ENCODE measurements at places on chromosomes 7 and 10.

GRCh38 chr10:24483701-24484100, 240.0 kb downstream of the ARHGAP21 start:
- DNase-seq: no peak

- no peak for DNase-seq
Observed at GRCh38 chr7:322708-323111, 32.7 kb downstream of the FOXL3 start.

GRCh38 chr7:150754951-150755350, 17.7 kb downstream of the GIMAP5 start:
- DNase-seq: no peak

- DNase-seq: no peak
Observed at GRCh38 chr7:7090460-7090859, 91.9 kb upstream of the C1GALT1 start.

GRCh38 chr7:54788664-54789063, 29.7 kb upstream of the SEC61G start:
- DNase-seq: no peak

DNA sequence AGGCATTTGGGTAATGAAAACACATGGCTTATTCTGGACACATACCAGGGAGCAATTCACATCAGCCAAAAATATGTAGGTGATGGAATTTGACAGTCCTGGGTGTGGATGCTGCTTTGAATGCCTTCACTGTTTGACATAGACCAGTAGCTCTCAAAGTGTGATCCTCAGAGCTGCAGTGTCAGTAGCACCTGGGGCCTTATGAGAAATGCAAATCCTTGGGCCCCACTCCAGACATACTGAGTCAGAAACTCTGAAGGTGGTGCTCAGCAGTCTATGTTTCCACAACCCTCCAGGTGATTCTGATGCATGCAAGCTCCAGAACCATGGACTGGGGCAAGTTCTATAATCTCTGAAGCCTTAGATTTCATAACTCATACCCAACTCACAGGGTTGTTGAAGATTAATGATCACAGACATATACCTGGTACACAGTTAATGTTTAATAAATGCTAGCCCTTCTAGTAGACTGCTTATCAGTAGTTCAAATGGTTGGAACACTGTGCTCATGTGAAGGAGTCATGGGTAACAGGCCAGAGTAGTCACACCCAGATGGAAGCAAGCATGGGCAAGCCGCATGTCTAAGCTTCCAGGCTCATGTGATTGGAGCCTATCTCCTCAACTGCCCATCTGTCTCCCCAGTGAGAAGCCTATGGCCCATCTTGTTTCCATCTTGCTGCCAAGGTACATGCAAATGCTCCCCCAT, 715.7 kb downstream of the GRID1 start:
- no peak for DNase-seq

- no peak for DNase-seq
Observed at GRCh38 chr7:133614251-133614650, 361.4 kb downstream of the EXOC4 start.

DNA sequence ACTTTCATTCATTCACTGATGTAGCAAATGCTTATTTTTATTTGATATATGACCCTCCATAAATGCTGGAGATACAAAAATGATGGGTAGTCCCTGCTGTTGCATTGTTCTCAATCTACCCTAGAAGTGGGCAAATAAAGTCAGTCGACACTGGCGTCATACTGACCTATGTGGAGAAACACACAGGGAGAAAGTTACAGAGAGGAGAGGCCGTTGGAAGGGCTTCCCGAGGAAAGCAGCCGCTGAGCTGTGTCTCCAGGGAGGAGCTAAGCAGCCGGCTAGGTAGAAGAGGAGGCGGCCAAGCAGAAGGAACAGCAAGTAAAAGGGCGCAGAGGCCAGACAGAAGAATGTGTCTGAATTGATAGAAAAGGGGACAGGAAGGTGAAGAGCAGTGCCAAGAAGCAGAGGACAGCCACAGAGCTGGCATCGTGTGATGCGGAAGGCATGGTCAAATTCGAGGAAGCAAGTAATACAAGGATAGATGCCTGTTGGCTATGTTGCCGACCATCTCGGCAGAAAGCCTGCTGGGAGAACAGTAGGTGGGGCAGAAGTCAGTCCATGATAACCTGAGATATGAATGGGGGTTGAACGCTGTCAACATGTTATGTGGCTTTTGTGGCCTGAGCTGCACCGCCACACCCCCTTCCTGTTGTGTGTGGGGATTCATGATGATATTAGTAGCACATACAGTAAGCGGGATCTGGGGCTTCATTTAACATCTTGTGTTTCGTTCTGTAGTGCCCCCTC, 25.9 kb downstream of the ST8SIA6 start:
- no peak for DNase-seq

DNA sequence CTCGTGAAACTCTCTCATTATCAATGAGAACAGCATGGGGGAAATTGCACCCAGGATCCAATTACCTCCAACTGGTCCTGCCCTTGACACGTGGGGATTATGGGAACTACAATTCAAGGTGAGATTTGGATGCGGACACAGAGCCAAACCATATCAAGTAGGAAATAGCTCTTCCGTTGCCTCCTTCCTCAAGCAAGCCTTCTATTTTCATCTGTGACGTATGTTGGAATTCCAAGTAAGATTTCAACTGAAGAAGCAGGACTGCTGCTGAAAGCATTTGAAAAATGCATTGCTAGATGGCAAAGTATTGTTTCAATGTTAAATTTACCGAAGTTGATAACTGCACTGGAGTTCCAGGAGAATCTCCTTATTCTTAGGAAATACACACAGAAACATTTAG, 178.1 kb upstream of the GALNT17 start:
- no peak for DNase-seq

DNA sequence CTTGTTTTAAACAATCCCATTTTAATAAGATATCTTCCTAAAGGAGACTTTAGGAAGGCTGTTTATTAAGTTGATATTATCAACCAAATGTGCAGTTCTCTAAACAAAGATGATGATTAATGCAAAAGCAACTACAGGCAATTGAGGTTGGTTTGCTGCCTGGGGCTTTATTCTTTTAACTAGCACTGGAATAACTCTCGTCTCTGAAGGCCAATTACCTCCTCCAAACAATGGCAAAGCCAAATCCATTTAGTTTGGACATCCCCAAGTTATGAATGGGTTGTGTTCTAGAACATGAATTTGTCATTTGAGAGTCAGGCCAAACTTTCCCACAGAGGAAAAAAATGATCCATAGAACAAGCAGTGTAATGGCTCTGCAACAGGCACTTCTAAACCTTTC, 114.1 kb downstream of the SLC16A9 start:
- DNase-seq: no peak

GRCh38 chr10:70935125-70935625, 46.8 kb upstream of the PCBD1 start:
- DNase-seq: no peak

- DNase-seq: no peak
Observed at GRCh38 chr7:152522571-152523067, 86.8 kb upstream of the KMT2C start.

GRCh38 chr7:69173341-69173740, 424.9 kb upstream of the AUTS2 start:
- DNase-seq: no peak

GRCh38 chr7:75870557-75871161, 8.2 kb upstream of the RHBDD2 start:
- no peak for DNase-seq

- DNase-seq: no peak
Observed at GRCh38 chr7:734214-734613, 7.1 kb upstream of the PRKAR1B start.

- DNase-seq: no peak
Observed at GRCh38 chr7:37083311-37084096, 359.2 kb upstream of the AOAH start.

DNA sequence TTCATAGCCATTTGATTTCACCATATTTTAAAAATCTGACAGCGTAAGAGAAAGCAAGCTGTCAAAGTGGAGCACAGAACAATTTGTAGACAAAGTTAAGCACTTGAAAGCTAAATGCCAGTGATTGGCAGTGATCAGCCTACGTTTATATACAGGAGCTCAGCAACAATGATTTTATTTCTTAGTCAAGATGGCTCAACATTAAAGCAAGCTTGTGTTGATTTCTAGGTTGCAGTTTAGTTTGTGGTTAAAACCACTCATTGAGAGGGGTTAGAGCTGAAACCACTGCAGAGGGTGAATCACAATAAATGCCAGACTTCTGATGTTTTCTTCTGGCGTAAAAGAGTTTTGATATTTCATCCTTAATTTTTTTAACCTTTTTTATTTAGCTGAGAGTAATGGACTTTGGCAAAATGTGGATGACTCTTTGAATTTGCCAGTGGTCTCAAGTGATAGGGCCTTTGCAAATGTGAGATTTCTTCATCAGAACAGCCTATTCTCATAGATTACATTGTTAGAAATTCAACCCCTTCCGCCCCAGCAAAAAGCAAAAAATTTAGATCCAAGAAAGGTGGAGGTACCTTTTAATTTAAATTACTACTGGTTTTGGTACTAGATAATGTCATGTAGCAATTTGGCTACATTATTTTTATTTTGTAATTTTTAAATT, 73.8 kb downstream of the SHOC2 start:
- peak; percentile 27 for DNase-seq

DNA sequence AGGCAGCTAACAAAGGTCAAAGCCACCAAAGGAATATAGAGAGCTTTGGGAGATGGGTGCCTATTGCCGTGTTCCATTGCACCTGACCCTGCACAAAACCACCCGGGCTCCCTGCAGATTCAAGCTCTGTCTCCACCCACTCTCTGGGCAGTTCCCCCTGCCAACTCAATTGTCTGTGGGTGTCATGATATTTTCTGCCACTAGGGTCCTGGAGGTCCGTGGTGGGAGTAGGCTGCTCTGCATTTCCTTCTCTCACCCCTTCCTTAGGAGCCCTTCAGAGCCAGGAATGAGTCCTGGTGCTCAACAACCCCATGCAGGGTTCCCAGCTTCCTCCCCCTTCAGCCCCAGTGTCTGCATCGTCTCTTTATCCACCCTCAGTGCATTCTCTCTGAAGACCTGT, 34.1 kb downstream of the PNLIPRP2 start:
- no peak for DNase-seq

GRCh38 chr10:117477211-117477947, 65.2 kb upstream of the EMX2 start:
- no peak for DNase-seq

GRCh38 chr7:7673240-7673550, 32.6 kb downstream of the UMAD1 start:
- DNase-seq: no peak

GRCh38 chr10:122014652-122015248, 25.8 kb downstream of the TACC2 start:
- DNase-seq: no peak

- no peak for DNase-seq
Observed at GRCh38 chr7:121062671-121063279, 74.3 kb downstream of the CPED1 start.

DNA sequence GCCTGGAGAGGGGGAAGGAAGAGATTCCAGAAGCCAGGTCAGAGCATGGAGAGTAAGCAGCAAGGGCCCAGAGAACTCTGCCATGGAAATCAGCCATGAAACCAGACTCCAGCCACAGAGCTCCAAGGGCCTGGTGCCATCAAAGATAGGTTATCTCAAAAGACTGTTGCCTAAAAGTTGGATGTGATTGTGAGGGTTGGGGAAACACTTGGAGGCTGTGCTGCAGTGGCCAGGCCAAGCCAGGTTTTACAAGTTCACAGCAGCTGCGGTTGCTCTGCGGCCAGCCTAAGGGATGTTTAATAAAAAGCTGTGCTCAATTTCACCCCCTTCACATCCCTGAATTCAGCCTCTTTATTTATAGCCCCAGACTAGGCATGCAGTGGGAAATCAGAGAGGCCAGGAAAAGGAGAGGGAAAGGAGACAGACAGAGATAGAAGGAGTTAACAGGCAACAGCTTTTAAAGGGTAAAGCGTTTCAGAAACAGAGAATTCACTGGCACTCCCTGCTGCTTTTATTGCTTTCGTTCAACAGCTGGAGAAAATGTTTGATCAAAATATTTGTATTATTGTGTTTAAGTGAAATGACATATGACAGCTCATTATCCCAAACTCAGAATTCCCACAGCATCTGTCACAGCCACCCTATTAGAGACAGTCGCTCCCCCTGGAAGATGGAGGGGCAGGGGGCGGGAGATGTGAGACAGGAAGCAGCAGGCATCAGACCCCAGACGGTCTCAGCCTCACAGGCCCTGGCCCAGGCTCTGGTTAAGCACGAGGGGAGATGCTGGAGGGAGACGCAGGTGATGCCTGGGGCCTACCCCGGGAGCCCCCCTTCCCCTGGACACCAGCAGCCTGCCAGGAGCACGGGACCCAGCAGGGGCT, 140.1 kb downstream of the GLI3 start:
- no peak for DNase-seq

- DNase-seq: no peak
Observed at GRCh38 chr7:125057963-125058362, 128.3 kb upstream of the POT1 start.

GRCh38 chr7:40694026-40694809, 559.4 kb downstream of the SUGCT start:
- DNase-seq: no peak

- no peak for DNase-seq
Observed at GRCh38 chr10:99374972-99375371, 45.8 kb downstream of the CNNM1 start.

GRCh38 chr7:66206119-66206933, 1.2 kb downstream of the TPST1 start:
- no peak for DNase-seq

GRCh38 chr7:45055016-45055415, 33.8 kb downstream of the NACAD start:
- DNase-seq: no peak

DNA sequence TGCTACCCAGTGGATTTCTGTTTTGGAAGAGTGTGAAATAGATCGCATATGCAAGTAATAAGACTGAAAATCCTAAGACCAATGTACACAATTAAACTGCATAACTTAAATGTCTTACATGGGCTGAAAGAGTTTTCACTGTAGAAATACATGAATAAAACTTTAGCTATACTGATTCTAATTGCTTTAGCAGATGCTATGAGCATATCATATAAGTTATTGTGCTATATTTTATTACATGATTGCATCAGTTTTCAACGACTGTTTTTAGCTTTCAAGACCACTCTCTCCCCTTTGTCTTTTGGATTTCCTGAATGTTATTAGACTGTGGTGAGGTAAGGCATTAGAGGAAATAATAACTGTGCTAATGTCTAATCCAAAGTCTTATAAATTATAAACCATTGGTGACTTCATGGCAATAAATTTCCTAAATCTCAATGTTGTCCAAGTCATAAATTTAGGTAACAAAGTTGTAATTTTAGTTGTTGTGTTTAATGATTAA, 124.5 kb downstream of the SEMA3A start:
- DNase-seq: no peak

GRCh38 chr10:76881477-76882220, 756.0 kb downstream of the KCNMA1 start:
- no peak for DNase-seq

- DNase-seq: peak; percentile 21
Observed at GRCh38 chr7:101058355-101058754, 26.9 kb upstream of the TRIM56 start.
